Stimulated activated CD8-positive, alpha-beta memory T cell treated with anti-CD3 and anti-CD28 coated beads, Interleukin-7, amount 100 ng/mL, for 4 hours (primary cell): ENCODE measurements at places on chromosomes 11 and 22.

GRCh38 chr22:48931452-48931851, 896.2 kb downstream of the BRD1 start:
- no peak for DNase-seq

DNA sequence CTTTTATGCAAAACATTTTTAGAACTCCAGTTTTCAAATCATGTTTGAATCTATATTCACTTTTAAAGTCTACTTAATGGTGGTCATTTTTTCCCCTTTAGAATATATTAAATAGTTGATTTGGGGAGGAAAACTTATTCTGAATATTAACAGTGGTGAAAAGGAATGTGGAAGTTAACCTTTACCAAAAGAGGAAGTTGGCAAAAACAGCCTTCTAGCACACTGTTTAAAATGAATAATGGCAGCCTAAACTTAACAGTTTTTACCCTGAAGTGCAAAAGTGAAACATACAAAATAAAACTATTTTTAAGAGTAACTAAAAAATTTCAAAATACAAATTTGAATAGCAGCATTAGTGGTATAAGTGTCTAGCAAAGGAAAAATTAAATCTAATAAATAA, 86.4 kb downstream of the GRK3 start:
- DNase-seq, result no peak

DNA sequence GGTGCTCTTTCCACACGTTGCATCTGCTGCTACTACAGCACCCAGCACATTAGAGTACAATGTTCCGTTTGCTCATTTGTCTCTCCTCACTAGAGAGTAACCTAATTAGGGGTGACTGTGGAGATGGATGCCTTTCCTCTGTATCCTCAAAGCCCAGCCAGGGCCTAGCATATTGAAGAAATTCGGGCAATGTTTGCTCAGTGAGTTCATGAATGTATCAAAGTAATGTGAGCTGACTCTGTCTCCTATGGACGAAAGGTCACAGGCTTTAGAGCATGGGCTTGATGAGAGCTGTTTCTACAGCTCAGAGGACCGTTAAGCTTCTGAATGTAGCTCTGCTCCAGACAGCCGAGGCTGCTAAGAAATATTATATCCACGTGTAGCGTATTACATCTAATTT, 67.5 kb downstream of the C11orf58 start:
- DNase-seq, result no peak

DNA sequence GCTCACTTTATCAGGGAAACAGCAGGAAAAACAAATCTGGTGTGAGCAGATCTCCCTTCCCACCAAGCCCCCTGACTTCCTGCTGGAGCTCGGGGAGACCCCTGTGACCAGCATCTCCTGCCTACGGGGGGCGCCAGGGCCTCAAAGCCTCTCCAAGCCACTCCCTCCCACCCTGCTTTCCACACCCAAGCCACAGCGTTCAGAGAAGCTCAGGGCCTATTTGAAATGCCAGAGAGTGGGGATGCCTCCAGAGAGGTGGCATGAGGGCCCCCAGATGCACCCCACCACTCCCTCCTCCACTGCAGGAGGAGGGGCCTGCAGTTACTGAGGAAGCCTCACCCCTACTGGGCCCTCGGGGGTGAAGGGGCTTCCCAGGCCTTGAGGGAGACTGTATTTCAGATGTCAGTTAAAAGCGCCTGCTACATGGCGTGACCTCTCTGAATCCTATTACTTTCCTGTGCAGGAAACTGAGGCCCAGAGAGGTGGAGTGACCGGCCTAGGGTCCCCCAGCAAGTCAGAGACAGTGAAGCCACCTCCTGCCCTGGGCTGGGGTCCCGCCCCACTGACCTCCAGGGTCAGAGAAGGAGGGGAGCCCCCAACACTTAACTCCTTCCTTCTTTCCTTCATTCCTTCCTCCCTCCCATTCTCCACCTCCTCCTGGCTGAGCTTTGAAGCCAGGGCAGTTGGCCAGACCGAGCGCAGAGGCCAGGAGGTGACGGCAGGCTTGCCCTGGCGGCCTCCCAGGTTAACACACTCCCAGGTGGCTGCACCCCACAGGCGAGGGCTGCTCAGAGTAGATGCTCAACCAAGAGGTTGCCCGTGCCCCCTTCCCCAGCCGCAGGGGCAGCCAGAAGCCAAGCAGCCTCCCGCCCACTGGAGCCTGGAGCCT, 6.0 kb upstream of the CDKN1C start:
- DNase-seq, result no peak

DNA sequence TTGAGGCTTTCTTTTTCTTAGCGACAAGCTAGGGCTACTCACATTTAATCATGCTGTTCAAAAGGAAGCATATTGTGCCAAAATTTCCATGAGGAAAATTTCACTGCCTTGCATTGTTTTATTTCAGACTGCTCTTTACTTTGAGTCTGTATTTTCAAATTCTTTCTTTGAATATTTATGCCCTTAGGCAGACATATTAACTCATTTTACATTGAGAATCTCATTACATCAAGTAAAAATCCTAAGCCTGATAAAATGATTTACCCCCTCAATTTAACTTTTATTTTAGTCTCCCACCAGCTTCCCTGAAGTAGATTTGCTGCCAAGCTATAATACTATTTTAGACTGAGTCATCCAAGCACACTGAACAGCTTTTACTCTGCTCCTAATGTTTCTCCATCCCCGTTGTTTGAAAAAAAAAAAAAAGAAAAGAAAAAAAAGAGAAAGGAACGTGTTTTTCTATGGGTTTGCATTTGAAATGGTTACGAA, 189.3 kb upstream of the MTMR2 start:
- DNase-seq, result no peak

DNA sequence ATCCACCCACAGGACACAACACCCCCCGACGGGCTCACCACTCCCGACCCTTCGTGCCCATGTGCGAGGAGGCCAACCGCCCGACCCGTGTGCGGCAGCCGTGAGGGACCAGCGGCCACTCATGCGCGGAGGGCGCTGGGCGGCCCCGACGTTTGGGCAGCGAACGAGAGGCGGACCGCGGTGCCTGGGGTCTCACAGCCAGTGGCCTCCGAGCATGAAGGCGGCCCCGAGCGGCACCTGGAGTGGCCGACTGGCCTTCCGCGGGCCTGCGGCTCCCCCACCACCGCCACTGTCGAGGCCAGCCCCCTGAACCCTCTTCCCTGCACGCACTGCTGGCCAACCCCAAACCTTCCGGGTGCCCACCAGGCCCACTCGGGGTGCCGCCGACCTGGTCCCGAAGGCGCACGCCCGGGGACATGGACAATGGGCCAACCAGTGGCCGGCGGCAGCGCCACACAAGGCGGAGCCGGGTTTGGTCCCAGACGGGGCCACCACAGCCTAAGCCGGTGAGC, 4274.9 kb upstream of the OR11H1 start:
- no peak for DNase-seq

DNA sequence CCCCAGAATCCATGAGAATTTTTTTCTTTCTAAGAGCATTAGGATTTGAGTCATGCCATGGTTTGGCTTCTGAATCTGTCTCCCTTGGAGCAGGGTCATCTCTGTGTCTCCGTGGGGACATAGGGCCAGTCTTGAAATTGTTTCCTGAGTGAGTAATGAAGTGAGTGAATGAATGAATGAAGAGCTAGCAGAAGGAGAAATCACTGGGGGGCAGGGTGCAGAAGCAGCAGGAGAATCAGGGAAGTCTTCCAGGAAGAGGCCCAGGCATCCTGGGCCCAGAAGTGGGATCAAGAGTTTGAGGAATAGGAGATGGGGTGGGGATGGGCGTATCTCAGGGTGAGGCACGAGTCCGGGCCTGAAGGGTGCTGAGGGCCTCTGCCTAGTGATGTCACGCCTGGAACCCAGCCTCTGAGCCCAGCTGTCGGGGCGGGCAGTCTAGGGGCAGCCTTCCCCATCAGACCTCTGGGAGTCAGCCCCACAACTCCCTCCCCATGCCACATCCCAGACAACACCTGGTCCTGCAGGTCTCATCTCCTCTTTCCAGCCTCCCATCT, 12.5 kb upstream of the MGAT3 start:
- no peak for DNase-seq

- no peak for DNase-seq
Observed at GRCh38 chr11:94011478-94011877, 9.7 kb upstream of the HEPHL1 start.

DNA sequence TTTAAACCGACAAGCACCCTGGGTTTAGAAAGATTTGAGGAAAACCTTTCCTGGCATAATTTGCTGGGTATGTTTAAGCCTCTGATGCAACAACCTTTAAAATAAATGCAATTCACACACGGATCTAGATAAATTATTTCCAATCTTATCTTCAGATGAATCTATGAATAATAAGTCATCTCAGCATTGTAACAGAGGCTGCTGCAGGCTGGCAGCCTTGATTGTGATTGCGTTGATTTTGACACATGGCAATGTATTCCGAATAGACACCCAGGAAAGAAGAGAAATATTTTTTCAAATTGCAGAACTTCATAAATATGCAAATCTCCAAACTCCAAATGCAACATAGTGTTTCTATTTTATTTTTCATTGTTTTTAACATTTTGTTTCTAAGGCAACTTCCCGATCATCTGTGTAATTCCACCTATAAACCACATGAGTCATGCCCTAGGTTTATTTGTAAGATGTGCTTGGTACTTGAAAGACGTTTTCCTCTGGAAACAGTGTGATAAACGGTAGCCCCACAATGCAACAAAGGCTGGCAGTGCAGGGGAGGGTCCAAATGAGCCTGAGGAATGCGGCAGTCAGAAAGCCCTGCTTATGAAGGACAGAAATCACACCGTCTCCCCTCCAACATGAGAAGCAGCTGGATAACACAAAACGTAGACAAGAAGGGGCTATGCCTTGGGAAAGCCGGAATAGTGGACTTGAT, 359.0 kb downstream of the BRD1 start:
- no peak for DNase-seq

DNA sequence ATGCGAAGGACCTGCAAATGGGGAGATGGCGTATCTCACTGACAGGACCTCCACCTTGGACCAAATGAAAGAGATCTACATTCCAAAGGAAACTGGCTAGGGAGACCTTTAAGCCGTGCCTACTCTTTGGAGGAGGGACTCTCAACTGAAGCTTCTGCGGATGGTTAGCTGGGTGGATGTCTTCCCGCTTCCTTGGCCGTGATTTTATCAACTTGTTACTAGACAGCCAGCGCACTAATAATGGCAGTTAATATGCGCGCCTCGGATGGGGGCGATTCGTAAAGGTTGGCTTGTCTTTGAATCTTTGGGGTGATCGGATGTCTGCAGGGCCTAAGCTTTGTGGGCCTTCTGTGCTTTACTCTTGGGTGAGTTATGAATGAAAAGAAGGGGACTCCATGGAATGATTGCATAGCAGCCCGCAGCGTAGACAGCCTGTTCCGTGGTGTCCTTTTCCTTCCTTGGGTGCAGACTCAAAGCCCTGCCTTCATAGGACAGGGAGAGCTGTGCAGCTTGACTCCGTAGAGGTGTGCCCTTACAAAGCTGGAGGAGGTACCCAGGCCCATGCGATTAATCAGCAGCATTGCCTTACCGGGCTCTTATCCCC, 1.5 kb downstream of the ZNRF3 start:
- DNase-seq, result no peak

DNA sequence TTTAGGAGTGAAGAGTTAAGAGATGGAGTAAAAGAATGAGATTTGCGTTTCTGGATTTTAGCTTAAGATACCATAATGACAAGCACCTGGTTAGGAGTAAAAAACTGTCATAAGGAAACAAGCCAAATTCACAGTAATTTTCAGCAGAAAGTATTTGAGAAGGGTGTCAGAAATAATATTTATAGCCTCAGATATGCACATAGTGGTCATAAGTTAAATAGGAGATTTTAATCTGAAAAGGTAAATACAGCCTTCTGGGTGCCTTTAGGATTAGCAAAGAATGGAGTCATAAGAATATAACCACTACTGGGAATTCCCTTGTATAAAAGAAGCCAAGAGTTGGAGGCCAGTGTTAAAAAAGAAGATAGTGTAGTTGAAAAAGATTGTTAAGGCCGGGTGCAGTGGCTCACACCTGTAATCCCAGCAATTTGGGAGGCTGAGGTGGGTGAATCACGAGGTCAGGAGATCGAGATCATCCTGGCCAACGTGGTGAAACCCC, 160.1 kb downstream of the SWAP70 start:
- no peak for DNase-seq

- no peak for DNase-seq
Observed at GRCh38 chr11:6607190-6607795, 3.7 kb downstream of the ILK start.

DNA sequence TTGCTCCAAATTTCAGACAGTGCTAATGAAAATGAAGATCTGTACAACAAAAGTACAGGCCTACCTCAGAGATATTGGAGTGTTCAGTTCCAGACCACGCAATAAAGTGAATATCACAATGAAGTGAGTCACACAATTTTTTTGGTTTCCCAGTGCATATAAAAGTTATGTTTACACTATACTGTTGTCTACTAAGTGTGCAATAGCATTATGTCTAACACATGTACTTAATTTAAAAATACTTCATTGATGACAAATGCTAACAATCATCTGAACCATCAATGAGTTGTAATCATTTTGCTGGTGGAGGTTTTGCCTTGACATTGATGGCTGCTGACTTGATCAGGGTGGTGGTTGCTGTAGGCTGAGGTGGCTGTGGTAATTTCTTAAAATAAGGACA, 60.6 kb upstream of the E2F8 start:
- no peak for DNase-seq

DNA sequence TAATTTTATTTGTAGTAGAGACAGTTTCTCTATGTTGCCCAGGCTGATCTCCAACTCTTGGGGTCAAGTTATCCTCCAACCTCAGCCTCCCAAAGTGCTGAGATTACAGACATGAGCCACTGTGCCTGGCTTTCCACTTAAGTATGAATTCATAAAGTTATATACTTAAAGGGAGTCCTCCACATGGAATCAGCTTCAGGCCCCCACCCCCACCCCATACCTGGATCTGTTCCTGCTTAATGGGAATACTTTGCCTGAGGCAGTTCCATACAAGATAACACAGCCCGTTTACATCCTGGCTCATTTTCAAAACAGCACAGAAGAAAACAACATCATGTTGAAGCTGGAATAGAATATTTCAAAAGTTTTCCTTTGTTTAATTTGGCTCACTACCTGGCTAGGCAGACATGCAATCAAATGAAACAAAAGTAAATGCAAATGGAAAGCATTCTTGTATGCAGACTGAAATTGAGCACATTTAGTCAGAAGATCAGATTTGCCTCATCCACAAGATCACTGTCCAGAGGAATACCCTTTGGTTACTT, 82.4 kb downstream of the FAT3 start:
- DNase-seq, result no peak

GRCh38 chr22:46148336-46148735, 2.0 kb upstream of the PPARA start:
- DNase-seq, result no peak

- DNase-seq, result no peak
Observed at GRCh38 chr11:32311346-32312065, 123.8 kb downstream of the WT1 start.
